NCI-H2107 (cell line): ENCODE measurements at places on chromosomes 11 and 22.

- no peak for DNase-seq
These were observed 48.8 kb downstream of the PACS1 start for GRCh38 chr11:66118847-66119246.

GRCh38 chr11:8760896-8761295 is 78.3 kb downstream of the RPL27A start:
- no peak for DNase-seq

GRCh38 chr22:31106731-31107177 is 614 bp downstream of the SELENOM start:
- no peak for DNase-seq

- no peak for DNase-seq
These were observed 180.5 kb downstream of the SHANK2 start for GRCh38 chr11:71071736-71072509.

GRCh38 chr11:88402192-88402715 is 64.7 kb upstream of the CTSC start:
- no peak for DNase-seq

- no peak for DNase-seq
These were observed 2.5 kb upstream of the INPP5J start for GRCh38 chr22:31120230-31120629.

DNA sequence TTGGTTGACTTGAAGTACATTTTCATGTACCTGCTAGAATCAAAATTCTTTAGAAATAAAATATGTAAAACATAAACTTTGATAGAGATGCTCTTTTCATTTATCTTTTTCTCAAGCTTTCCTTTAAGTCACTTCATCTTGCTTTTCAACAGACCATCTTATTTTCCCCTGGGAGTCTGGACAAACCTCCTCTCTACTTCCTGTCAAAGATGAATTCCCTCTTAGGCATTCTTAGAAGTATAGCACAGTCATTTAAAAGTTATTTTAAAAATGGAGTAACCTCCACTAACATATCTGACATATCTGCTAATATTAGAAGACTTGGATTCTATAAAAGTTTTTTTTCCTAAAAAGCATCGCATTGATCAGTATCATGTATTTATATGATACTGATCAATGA is 84.8 kb upstream of the PAX6 start:
- no peak for DNase-seq

DNA sequence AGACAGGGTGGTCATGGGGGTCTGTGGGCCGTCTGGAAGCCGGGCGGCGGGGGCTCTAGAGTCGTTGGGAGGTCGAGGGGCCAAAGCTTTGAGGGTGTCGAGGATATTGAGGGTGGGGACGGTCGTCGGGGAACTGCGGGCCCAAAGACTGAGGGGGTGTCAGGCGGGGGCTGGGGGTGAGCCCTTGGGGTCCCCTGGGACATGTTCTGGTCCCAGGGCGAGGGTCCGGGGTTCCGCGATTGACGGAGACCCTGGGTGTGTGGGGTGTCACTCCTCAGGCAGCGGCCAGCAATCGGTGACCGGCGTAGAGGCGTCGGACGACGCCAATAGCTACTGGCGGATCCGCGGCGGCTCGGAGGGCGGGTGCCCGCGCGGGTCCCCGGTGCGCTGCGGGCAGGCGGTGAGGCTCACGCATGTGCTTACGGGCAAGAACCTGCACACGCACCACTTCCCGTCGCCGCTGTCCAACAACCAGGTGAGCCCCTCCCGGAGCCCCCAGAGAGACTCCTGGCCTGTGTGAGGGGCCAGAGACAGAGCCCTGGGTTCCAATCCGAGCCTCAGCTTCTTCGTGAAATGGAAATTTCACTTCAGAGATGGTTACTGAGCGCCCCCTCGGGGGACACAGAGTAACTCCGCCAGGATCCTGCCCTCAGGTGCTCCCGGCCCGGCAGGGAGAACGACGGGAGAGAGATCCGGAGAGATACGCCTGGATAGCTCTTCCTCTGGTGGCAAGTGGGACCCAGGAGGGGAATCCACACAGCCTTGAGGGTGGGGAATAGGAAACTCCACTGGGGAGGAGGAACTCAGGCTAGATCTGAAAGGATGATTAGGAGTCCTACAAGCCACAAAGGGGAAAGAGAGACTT is 714 bp downstream of the SDF2L1 start:
- peak; percentile 48 for DNase-seq

- DNase-seq, result no peak
These were observed 12.8 kb downstream of the BRSK2 start for GRCh38 chr11:1402355-1403077.
